ENCODE measurements at places on chromosomes 11 and 22.

- DNase-seq = no peak
Measured at GRCh38 chr22:39456522-39457197, at the start of gene MGAT3. TSS of gene MGAT3 (plus strand) at chr22:39457012. CDS start at chr22:39487348, 30,336 bp downstream.

- no peak for DNase-seq
Measured at GRCh38 chr11:6862961-6863360, at the start of gene OR10A2. TSS of gene OR10A2 (plus strand) at chr11:6863057. CDS start at chr11:6869755, 6,698 bp downstream.

DNA sequence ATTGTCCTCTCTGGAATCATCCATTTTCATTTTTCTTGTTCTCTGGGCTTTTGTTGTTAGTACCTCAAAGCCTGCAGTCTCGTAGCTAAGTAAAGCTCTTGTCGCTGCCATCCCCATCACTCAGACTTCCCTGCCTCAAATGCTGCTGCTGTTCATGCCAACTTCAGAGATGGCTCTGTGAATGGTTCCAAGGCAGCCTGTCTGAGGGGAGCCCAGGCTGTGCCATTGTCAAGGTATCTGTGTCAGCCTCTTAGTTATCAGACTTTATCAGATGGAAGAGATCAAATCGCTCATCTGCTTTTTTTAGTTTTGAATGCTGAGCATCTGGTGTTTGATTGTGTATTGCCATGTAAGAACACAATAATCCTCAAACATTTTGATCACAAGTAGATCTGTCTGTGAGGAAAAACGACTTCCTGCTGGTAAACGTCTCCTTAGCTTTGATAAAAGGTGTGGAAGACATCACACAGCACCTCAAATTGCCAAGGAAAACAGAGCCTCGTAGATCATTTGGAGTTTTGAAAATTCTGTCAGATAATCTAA is 304.2 kb upstream of the ZC3H12C start:
- DNase-seq = no peak

- no peak for DNase-seq
Measured at GRCh38 chr11:114277637-114278341, 18.4 kb upstream of the NNMT start.

GRCh38 chr22:22021162-22021750 is 38.7 kb upstream of the TOP3B start:
- no peak for DNase-seq

GRCh38 chr11:132466983-132467382 is 1065.3 kb downstream of the OPCML start:
- no peak for DNase-seq

DNA sequence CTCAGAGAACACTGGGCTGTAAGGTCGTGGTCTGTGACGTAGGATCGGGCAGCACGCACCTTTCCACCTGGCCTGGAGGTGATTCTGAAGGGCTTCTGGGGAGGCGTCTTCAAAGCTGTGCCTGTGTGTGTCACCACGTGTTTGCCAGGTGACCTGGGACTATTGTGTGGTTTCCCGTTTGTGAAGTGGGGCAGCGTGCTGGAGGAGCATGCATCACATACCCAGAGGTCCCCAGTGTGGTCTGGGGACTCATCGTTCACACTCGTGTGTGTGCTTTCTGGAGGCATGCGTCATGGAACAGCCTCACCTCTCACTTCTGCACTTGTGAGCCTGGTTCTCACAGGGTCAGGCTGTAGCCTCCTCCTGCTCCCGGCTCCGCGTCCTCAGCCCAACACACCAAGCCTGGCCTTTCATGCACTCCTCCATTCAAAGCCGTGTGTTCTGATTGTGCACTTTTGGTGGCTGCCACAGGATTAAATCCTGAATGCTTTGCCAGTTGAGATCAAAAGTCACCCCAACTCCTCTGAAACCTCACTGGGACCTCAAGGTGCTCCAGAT is 106.3 kb downstream of the KCNQ1OT1 start:
- no peak for DNase-seq

DNA sequence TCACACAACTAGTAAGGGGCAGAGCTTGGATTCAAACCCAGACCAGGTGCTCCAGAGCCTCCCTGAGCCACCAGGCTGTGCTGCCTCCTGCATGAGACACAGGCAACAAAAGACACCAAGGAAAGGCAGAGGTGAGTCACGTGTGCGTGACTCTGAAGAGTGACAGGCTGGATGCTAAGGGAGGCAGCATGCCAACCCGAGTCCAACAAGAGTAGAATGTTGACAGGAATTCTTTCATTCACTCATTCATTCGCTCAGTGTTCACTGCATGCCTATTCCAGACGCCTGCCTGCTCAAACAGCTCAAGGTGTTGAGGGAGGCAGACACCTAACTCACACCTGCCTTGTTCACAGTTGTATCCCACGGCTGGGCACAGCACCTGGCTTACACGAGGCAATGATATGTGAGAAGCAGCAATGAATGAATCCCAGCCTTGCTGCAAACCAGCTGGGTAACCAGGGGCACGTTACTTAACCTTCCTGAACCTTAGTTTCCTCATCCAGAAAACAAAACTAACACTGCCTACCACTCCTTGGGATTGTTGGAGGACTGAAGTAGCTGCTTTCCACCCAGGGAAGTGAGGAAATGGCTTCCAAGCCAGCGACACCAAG is 73.8 kb upstream of the ARFGAP3 start:
- DNase-seq = no peak

GRCh38 chr22:26452236-26453016 is 23.4 kb downstream of the ASPHD2 start:
- no peak for DNase-seq

- DNase-seq = no peak
Measured at GRCh38 chr11:113124578-113124977, 163.4 kb downstream of the NCAM1 start.

GRCh38 chr22:17410576-17410975 is 41.3 kb downstream of the CECR2 start:
- no peak for DNase-seq

DNA sequence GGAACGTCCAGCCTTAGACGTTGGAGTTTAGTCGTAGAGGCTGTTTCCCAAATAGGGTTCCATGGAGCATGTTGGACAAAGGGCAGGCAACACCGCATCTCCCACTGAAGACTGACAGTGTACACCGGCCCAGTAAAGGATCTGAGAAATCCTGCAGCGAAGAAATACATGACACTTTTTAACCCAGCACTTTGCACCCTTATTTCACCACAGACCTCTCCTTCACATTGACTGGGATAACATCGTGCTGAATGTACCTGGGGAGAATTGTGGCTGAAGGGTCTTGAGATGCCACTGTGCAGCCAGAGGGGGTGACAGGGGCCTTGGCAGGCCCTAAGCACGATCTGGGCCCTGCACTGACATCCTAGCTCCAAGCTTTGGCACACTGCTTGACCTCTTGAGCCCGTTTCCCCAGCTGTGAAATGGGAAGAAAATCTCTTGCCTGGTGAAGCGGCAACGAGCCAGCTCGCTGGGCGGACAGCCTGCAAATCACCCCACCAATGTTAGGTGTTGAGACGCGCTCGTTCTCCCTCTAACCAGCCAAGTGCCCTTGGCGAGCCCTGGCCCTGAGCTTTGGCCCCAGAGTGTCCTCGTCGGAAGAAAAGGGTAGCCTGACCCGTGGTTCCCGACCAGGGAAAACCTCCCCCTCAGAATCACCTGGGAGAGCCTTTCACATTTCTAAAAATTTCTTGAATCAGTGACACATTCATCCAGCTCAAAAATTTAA is 13.4 kb downstream of the CD5 start:
- no peak for DNase-seq

DNA sequence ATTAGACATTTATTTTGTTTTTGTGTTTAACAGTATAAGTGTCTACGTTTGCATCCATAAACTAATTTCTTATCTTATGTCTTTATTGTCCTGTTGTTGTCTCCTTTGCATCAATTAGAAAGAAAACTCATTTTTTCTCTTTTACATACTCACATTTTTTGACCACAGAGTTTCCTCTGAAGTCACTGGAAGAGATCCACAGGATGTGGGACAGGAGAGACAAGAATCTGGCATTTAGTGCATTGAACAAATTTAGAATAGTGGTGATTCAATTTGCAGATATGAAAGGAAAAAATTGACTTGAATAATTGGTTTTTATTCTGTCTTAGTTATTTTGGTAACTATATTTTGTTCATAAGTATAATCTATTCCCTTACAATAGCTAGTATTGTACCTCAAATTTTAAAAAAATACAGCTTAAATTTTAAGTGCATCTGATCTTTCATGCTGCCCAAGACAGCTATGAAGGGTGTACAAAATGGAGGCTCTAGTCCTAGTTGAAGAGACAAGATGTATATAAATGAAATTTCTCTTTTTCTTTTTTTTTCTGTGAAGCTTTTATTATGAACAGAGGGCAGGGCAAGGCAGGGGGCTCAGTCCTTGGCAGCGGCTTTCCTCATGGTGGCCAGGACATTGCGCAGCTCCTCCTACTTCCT is 24.4 kb downstream of the HORMAD2 start:
- no peak for DNase-seq

DNA sequence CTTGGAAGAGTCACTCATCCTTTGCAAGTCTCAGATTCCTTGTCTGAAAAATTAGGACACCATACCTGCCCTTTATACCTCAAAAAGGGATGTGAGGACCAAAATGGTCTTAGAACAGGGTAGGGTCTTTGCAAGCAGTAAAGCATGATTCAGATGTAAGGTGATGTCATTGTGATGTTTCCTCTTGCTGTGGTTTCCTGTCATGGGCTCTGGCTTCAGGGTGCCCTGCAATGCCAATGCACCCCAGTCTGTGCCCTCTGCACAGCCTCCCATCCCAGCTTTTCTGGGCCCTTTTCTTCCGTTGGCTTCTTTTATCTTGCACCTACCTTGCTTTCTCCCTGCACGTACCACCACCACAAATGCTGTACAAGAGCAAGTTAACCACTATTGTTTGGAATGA is 87.8 kb upstream of the NNMT start:
- DNase-seq = no peak

DNA sequence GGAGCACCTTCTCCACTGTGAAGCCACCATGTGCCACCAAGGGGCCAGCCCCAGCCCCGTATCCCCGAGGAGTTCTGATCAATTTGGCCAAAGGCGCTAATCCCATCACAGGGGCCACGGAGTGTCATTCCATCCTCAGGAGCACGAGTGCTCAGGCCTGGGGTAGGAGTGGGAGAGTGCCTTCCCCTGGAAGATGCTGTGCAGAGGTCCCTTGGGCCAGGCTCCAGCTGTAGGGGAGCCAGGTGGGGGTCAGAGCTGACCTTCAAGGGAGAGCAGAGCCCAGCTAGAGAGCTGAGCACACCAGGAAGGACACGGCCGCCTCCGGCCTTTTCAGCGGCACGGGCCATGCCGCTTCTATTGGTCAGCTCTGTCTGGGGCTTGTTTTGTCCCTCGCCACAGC is 1459.9 kb downstream of the BRD1 start:
- no peak for DNase-seq

- no peak for DNase-seq
Measured at GRCh38 chr22:40567106-40567505, 69.4 kb downstream of the MRTFA start.

- no peak for DNase-seq
Measured at GRCh38 chr11:75262436-75262835, 21.9 kb downstream of the TPBGL start.

GRCh38 chr11:57155838-57156607 is 25.7 kb upstream of the LRRC55 start:
- DNase-seq = no peak

DNA sequence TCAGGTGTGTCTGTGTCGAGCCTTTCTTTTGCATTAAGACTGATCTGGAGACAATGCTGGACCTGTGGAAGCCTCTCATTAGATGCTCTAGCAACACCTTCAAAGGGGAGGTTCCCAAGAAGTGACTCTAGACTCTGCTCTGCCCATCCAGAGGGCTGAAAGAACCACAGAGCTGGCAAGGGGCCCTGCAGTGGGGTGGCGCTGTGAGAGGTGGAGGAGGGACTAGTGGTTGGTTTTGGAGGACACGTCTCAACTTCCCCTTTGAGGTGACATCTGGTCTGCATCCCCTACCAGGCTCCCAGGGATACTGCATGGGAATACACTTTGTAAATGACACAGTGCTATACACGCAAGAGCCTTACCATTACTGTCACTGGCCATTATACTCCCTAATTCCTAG is 34.2 kb upstream of the SYT13 start:
- DNase-seq = no peak

GRCh38 chr11:121106812-121107211 is 5.8 kb downstream of the TECTA start:
- no peak for DNase-seq

- DNase-seq = no peak
Measured at GRCh38 chr11:57310091-57310490, 14.7 kb downstream of the TNKS1BP1 start.

- no peak for DNase-seq
Measured at GRCh38 chr22:44379817-44380755, 67.3 kb upstream of the SHISAL1 start.

- DNase-seq = no peak
Measured at GRCh38 chr11:68314203-68315170, 2.1 kb downstream of the LRP5 start.

DNA sequence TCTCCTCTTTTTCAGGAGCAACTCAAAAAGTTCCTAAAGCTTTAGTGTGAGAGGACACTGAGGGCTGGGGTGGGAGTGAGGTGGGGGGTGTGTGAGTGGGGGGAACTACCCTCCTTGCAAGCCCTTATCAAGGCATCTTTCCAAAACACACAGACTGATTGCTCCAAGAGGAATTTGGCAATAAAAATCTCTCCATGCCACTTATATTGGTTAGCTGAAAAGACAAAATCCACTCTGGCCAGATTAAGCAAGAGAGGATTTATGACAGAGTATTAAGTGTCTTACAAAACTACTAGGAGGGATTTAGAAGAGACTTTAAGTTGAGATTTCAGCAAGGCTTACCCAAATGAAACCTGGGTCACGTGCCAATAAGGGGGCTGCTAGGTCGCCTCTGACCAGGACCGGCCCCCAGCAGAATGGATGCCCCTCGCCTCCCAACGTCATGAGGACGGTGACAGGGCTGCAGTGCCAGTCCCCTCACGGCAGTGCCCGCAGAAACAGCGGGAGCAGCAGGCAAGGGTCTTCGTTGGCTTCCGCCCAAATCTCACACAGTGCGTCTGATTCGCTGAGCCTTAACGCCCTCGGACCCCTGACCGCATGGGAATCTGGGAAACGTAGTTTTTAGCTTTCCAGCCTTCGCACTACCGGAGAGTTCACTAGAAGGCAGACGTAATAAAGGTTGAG is 22.1 kb upstream of the CTR9 start:
- DNase-seq = no peak

- DNase-seq = no peak
Measured at GRCh38 chr11:69233744-69234570, 60.0 kb upstream of the MYEOV start.

GRCh38 chr22:26608129-26608528 is 9.7 kb downstream of the CRYBB1 start:
- no peak for DNase-seq

Data from GM20000 (cell line).